ENCODE measurements at places on chromosomes 2 and 18.

GRCh38 chr2:150160058-150160457, 327.4 kb downstream of the RND3 start:
- DNase-seq, result no peak

GRCh38 chr2:230130668-230131364, 62.1 kb upstream of the SLC16A14 start:
- DNase-seq, result no peak

GRCh38 chr2:146916914-146917313, 927.9 kb upstream of the ACVR2A start:
- DNase-seq, result no peak

GRCh38 chr2:206000776-206001175, 85.2 kb downstream of the INO80D start:
- DNase-seq, result no peak

GRCh38 chr2:158484892-158485556, 28.3 kb downstream of the PKP4 start:
- no peak for DNase-seq

DNA sequence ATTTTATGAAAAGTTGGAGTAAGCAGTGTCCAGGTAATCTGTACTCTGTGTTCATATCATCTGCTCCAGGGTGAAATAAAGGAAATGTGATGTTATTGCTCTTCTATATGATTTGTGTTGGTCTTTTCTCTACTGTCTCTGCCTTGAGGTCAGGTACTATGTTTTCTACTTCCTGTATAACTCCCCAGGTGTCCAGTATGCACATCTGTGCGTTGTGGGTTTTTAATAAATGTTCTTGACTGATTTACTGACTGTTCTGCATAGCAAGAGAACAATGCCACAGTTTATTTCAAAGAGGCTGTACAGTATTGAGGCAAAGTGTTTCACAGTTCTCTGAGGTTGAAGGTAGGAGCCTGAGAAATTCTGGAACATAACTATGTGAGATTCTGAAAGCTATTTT, 89.7 kb downstream of the BABAM2 start:
- no peak for DNase-seq

DNA sequence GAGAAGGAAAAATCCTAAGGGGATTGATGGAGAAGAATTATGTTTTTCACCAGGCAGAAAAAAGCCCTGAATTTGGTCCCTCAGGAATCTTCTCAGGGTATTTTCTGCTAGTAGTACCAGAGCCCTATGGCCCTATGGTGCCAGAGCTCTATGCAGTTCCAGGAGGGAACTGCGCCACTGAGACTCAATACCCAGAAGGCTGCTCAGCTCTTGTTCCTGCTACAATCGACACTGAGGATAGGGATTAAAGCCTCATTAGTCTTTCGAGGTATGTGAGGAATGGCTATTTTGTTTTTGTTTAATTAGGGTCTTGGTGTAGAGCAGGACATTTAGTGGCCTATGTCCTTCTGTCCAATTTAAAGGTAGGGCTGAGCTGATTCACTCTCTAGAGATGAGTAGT, 21.7 kb upstream of the PPP3R1 start:
- DNase-seq, result no peak

GRCh38 chr2:112661656-112662305, 16.0 kb downstream of the SLC20A1 start:
- no peak for DNase-seq

GRCh38 chr2:98861601-98862000, 74.4 kb downstream of the CRACDL start:
- DNase-seq, result no peak
